DND-41 (cell line): ENCODE measurements at places on chromosomes 1 and 21.

GRCh38 chr1:238789916-238790667 lies 596.3 kb upstream of the CHRM3 start:
- DNase-seq, result no peak

- no peak for DNase-seq
Observed at GRCh38 chr1:47469390-47469759, 31.5 kb downstream of the FOXD2 start.

GRCh38 chr1:225548140-225548857 lies 104.6 kb downstream of the ENAH start:
- no peak for DNase-seq

DNA sequence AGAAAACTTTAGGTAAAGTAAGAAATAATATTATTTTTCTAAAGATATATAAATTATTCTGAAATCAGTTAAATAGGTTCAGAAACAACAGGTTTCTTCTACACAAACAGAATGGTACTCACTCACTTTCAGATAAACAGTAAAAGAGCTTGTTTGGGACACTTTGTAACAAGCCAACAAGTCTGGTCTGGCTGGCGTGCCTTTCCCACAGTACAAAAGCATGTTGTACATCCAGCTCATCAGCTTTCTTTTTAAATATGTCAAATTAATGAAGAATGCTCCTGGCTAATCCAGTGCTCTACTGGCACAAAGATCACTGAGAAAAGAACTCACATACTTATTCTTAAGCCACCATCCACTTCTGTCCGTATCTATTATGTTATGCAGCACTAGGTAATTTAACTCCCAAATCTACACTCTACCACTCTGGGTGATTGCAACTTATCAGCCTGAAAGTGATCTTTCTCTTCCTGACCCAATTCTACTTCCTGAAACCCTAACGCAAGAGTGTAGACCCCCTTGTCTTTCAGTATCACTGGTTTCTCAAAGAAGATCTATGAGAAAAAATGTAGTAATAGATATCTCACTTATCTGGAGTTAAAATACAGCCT lies 32.6 kb downstream of the TRIT1 start:
- DNase-seq, result no peak
